ENCODE measurements at places on chromosomes 12 and 14. TPM values are rescaled to one million over a fixed set of nuclear protein-coding genes. Genes with fewer than 3 reads are reported as not detected.

RIMBP2 gene
- total RNA-seq: 32.8 TPM

OASL gene
- total RNA-seq: 0.46 TPM

OVCH1 gene
- 2.1 TPM for total RNA-seq

SOAT2 gene
- not detected for total RNA-seq

FAM181A gene
- total RNA-seq: 6.7 TPM

TMPRSS12 gene
- not detected for total RNA-seq

PTGDR gene
- 0.23 TPM for total RNA-seq

TAS2R31 gene
- total RNA-seq: 8.1 TPM

ANO4 gene
- 27.2 TPM for total RNA-seq

KLRC4 gene
- 1.2 TPM for total RNA-seq
